ENCODE measurements at places on chromosomes 7 and 10. TPM values are rescaled to one million over a fixed set of nuclear protein-coding genes. Genes with fewer than 3 reads are reported as not detected.
A peak's percentile ranks its signal among the peaks of the same experiment; 100 is the strongest.

DNA sequence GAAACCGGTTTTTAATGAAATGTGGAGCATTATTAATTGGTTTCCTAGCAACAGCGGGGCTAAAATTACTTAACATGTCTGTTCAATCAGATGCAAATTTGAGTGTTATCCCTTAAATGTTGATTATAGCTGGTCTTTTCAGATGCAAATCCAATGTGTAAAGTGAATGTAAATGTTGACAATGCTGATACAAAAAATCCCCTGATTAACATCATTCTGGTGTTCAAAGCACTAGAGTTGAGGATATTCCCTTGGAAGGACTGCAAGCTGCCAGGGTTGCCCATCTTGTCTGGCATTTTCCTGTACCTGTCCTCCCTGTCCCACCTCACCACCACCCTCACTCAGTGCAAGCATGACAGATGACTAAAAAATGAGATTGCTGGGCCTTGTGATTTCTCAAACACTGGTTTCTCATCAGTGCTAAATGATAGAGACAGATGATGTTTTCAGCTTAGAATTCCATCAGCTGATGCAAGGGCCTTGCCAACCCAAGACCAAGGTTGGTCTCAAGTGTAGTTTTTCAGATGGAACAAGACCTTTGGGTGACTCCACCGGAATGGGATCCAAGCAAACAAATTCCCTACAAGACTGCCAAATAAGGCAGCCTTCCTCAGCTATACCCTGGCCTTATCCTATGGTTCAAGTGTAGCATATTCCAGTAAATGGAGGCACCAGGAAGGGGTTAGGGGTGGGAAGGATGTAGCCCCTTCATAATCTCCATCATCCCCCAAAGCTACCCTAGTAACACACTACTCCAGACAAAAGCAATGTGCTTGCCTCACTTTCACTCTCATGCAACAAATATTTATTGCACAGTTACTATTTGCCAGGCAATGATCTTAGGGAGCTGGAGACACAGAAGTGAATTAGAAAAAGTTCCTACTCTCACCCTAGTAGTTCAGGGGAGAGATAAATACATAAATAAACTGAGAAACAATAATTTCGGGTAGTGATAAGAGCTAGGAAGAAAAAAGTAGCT is 54.9 kb downstream of the JAZF1 start:
- DNase-seq = no peak

GRCh38 chr10:111076682-111077478 is at the start of gene ADRA2A:
Gene ADRA2A, plus strand, starts transcription at chr10:111077029. Its CDS starts 968 bp downstream, at chr10:111077997.
- DNase-seq = peak; percentile 47

DNA sequence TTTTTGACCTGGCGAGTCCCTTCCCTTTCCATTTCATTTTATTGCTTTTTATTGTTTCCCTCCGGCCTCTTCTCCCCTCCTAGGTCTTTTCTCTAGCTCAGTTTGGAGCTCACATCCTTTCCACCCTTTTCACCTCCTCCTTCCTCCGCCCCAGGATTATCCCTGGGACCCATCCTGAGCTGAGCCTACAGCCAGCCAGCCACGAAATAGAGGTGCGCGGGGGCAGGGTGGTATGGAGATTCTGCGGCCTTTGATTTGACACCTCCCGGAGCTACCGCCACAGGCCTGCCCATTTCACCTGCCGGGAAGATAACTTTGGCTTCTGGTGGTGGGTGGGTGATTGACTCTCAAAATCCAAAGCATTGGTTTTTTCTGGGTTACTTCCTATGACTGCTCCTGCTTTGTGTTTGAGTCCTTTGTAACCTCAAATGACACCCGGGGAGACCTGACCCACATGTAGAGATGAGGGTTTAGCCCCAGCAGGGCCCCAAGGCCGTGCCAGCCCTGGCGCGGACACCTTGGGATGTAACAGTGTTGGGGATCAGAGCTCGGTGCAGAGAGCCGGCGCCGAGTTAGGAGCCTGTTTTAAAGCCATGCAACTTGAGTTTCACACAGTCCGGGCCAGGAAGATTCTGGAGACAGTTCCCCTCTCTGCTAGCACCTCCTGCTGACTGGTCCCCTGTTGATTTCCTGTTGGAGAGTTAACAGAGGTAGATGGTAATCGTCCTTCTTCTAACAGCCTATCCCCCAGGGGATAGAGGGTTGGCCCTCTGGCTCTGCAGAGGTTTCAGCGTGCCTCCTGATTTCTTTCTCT is 1.5 kb downstream of the DUSP5 start:
- DNase-seq = peak; percentile 76

DNA sequence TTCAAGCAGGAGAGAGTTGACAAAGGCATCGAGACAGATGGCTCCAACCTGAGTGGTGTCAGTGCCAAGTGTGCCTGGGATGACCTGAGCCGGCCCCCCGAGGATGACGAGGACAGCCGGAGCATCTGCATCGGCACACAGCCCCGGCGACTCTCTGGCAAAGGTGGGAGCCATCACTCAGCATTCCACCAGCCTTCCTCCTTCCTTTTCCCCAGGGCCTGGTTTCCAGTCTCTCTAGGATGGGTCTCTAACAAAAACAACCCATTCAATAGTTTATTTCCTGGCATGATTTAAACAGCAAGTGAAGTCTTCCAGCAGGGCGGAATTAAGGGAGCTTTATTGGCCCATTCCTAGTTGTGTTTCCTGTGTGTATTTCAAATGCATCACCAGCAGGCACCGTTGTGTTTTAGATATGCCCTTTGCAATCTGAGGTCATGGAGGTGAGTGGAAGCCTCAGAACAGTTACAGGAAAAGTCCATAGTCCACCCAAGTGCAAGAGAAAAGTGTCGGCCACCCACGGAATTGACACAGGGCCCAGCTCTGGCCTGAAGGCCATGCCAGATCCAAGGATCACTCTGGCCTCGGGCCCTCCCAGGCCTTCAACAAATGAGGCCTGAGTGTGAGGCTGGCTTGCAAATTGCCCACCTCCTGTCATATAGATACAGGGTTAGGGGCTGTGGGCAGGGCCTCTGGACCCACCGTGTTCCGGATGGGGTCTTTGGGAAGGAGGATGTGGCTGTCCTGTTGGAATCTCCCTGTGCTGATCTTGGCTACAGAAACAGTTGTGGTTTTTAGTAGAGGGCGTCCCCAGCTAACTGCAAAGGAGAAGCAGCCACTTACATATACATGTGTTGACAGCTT is 46.9 kb upstream of the TRIM8 start:
- DNase-seq = no peak

GRCh38 chr10:86594535-86594934 is 59.8 kb upstream of the OPN4 start:
- DNase-seq = peak; percentile 28

GRCh38 chr10:22758867-22759266 is 44.5 kb upstream of the PIP4K2A start:
- no peak for DNase-seq

POMZP3 gene
- total RNA-seq = 14.6 TPM

RPP38 gene
- total RNA-seq = 13.3 TPM

C10orf95 gene
- not detected for total RNA-seq

SEMA3D gene
- total RNA-seq = 0.36 TPM

Measured in myocyte (in vitro differentiated cells).